ENCODE measurements at places on chromosomes 6 and 20.

DNA sequence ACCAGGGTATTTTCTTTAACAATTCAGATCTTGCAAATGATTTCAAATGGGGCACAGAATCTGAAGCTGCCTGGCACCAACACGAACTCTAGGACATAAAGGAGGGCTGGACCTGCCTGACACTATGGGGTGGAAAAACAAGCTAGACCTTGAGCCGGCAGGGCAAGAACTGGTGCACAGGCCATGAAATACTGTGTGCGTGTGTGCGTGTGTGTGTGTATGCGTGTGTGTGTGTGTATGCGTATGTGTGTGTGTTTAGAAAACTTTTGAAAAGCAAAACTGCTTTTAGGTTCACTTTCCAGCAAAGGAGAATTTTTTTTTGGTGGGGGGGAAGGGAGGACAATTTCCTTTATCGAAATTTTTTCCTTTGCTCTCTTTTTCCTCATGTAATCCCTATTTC, 11.9 kb upstream of the QKI start:
- no peak for DNase-seq

GRCh38 chr20:60804240-60804917, 447.7 kb upstream of the CDH4 start:
- no peak for DNase-seq

DNA sequence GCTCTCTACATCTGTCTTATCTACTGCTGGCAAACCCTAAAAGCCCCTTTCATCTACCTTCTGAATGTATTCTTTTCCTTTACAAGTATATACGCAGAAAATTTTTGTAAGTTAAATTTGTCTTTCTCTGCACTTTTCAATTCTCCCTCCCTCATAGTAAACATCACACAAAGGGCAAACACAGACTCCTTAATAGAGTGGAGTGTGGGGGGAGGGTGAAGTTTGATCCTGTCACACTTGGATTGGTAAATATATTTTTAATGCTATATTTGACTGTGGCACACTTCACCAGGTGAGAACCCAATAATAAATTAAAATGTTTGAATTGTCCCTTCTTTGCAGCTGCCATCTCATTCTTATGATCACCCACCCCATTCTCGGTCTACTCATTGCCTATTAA, 33.2 kb upstream of the PAQR8 start:
- no peak for DNase-seq

DNA sequence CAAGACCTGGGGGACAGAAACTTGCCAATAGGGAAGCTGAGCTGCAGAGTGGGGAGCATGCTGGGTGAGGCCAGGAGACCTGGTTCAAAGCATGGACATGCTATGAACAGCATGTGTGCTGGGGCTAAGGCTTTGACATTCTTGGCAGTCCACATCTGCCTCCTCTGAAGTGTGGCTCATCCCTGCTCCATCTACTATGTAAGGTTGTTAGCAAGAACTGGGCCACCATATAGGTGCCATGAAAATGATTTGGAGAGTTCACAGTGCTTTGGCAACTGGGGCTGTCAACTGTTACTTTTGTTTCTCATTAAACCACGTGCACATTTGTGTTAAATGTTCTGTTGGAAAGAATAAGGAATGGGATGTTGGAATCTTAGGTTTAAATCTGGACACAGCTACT, 311.1 kb downstream of the CDC5L start:
- no peak for DNase-seq

GRCh38 chr6:56250266-56250665, 2.9 kb upstream of the COL21A1 start:
- no peak for DNase-seq

GRCh38 chr6:15184441-15184861, 61.4 kb upstream of the JARID2 start:
- no peak for DNase-seq

- DNase-seq = no peak
Measured at GRCh38 chr6:146337376-146337775, 206.3 kb upstream of the RAB32 start.

DNA sequence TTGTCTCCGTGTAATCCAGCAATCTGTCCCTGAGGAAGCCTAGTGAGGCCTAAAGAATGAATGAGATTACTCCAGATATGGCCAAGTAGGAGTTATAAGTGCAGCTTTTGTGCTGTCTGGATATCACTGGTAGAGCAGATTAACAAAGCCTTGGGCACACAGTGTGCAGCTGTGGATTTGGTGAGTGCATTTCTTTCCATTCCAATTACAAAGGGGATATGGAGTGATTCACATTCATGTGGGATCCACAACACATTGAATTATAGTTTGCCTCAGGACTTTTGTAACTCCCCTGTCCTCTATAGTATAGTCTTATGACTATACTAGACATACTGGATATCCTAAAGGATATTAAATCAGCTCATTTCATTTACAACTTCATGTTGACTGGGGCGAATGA, 47.1 kb downstream of the HLA-F start:
- no peak for DNase-seq

DNA sequence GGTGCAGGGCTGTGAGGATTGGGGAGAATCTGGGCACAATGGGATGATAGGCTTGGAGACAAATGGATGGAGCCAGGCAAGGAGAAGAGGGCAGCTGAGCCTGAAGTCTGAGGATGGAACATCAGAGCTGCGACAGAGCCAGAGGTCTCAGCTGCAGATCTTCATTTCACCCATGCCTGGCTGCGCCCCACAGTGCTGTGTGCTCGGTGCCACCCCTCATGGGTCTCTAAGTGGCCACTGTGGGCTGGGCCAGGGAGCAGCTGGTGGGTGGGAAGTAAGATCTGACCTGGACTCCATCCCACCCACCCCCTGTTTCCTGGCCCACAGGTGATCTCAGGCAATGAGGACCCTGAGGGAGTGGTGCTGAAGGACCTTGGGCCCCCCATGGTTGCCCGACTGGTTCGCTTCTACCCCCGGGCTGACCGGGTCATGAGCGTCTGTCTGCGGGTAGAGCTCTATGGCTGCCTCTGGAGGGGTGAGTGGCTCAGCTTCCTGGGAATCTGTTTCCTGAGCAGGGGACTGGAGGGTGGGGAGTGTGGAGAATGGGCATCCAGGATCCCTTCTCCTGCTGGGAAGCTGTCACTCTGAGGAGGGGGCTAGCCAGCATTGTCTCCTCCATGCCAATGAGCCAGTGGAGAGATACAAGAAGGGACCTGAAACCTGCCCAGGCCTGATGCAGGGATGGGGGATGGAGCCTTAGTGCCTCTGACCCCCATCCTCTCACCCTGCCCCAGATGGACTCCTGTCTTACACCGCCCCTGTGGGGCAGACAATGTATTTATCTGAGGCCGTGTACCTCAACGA, 6.5 kb downstream of the DDR1 start:
- DNase-seq = no peak

- peak; percentile 6 for DNase-seq
Measured at GRCh38 chr20:12928755-12929401, 79.9 kb upstream of the SPTLC3 start.

GRCh38 chr6:14987490-14987889, 258.4 kb upstream of the JARID2 start:
- no peak for DNase-seq

DNA sequence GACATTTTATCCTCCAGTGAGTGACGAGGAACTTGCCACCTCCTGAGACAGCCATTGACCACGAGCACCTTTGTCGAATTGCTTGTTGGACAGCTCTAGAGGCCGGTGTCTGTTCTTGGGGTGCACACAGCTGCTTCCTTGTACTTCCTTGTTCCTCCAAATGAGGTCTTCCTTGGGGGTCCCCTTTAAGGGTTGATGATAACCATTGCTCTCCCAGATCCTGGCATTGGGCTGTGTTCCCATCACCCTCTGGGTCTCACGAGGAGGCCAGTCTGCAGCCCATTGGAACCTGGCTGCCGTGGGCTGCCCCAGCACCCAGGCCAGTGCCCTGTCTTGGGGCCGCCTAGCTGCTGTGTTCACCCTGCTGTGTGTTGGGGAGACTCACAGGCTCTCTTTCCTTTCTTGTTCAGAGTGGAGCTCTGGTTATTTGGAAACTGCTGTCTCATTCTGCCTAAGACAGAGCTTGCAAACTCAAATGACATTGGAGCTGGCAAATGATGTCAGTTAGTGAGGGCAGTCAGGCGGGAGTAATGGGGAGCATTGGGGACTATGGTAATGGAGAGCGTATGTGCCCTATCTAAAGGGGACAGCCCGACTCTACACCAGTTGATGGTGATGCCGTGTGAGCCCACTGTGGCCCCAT, 25.7 kb downstream of the PPP1R16B start:
- DNase-seq = no peak

GRCh38 chr6:27785294-27785693, 126.9 kb downstream of the OR2B2 start:
- no peak for DNase-seq

DNA sequence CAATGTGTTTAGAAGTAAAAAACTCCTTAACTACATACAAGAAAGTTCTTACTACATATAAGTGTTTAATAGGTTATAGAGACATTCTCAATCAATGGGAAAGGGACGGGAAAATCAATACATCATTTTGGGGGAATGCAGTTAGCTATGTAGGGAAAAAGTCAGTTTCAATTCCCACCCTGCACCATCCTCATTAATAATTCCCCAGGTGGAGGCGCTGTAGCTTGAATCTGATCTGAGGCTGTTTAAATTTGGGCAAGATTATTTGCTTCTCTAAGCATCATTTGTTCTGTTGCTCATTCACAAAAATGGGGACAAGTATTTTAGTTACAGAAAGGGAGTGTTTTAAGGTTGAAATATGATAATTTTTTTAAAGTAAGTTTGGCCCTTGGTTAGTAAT, 19.1 kb downstream of the OLIG3 start:
- DNase-seq = no peak

- no peak for DNase-seq
Measured at GRCh38 chr6:113168057-113168456, 689.1 kb upstream of the MARCKS start.

DNA sequence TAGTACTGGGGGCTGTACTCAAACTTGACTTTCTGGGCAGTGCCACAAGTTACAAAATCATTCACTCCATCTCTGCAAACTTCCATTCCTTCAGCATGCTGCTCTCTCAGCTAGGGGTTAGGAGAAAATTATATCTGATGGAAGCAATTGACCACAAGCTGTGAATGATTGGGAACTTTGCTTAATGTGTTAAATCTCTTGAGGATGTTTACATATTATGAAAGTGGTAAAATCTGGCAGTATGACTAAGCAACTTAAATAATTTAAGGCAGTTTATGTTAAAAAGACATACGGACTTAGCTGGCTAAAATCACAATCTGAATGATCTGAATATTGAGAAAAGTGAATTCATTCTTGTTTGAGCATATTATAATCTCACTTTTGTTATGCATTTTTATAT, 415.0 kb downstream of the PHF3 start:
- DNase-seq = no peak

DNA sequence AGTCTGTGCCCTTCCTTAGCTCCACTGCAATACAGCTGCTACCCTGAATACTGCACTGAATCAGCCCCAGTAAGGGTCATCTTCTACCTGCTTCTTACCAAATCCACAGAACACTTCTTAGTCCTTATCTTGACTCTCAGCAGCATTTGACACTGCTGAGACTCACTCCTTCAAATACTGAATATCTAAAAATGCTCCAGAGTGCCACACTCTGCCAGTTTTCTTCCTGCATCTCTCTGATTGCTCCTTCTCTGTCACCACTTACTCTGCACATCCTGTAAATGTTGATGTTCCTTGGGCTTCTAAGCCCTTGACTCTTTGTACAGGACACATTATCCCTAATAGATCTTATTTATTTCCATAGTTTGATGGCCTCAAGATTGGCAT, 19.8 kb downstream of the MAN1A1 start:
- no peak for DNase-seq

DNA sequence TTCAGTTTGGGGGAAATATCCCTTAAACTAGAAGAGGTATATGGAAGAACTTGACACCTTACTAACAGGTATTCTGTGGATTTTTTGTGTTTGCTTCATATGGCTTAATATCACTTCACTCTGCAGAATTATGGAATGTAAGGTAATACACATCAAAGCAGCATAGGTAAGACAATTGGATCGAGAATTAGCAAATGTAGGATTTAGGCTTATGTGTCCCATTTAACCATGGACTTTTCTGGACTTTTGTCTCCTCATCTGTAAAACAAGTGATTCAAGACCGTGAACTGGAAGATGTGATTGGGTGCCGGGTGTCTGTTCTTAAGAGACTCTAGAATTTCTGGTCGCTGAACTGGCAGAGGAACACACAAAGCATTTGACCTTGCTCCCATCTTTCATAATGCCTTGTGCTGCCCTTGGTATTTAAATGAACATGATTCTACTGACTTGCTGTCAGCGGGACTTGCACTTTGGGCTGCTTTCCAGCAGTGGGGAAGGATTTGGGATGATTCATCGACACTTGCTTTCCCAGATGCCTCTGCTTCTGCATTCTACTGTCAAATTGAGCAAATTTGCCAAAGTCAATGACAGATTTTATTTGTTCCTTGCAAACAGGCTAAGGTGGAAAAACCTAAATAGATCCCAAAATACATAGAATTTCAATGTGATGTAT, 199.8 kb downstream of the PLCB1 start:
- DNase-seq = peak; percentile 45

- no peak for DNase-seq
Measured at GRCh38 chr6:27541212-27541932, 68.5 kb upstream of the ZNF184 start.

GRCh38 chr6:151014404-151015100, 149.1 kb downstream of the MTHFD1L start:
- no peak for DNase-seq

DNA sequence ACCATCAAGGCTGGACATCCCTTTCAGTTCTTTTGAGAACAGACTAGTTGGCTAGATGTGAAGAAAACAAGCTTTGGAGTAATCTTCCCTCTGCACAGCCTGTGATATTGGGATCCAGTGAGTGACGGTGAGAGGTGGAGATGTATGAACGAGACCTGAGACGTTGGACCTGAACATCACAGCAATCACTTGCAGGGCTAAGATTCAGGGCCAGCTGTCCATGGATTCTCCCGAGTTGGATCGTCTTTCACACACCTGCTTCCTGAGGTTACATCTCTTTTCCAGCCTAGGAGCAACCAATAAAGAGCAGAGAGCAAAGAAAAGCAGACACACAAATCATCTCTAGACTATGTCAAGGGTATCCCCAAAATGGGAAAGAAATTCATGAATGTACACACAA, 30.0 kb upstream of the TMEM14A start:
- DNase-seq = no peak

DNA sequence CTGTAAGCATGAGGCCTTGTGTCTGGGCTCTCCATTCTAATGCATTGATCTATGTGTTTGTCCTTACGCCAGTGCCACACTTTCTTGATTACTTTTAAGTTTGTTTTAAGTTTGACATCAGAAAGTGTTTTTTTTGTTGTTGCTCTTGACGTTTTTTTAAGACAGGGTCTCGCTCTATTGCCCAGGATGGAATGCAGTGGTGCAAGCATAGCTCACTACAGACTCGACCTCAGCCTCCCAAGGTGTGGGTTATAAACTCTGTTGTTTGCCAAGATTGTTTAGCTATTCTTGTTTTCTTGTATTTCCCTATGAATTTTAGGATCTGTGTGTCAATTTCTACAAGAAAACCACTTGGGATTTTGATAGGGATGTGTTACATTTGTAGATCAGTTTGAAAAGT, 5.6 kb downstream of the MCUR1 start:
- no peak for DNase-seq

DNA sequence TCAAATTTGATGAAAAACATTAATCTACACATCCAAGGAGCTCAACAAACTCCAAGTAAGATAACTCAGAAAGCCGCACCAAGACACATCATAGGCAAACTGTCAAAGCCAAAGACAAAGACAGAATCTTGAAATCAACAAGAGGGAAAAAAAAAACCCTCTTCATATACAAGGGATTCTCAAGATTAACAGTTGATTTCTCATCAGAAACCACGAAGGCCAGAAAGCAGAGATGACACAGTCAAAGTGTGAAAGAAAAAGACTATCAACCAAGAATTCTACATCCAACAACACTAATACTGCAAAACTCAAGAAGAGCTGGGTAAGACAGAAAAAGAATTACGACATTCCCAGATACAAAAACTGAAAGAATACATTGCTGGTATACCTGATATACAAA, 73.8 kb downstream of the CDK19 start:
- no peak for DNase-seq

All from retinal pigment epithelial cell (primary cell).